SK-N-DZ (cell line): ENCODE measurements at places on chromosomes 6 and 20.

- no peak for DNase-seq
These were observed 5.9 kb upstream of the TUBB2B start for GRCh38 chr6:3233321-3233720.

- DNase-seq: no peak
These were observed 12.5 kb upstream of the THBD start for GRCh38 chr20:23061734-23062561.

DNA sequence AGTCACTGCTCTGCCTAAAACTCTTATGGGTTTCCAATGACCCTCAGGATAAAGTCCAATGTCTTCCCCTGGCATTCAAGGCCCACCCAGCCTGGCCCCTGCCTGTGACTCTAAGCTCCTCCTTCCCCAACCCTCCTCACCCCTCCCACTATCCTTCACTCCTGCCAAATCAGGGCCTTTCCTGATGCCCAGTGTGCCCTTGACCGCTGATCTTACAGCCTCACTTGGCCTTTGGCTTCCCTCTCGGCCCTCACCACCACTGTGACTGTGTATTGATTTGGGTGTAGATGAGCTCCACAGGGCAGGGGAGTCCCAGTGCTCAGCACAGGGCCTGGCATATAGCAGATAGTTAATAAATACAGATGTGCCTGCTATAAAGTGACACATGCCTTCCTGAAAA lies 115.7 kb downstream of the TOX2 start:
- DNase-seq: no peak

GRCh38 chr20:20334489-20334888 lies 33.4 kb upstream of the INSM1 start:
- no peak for DNase-seq

DNA sequence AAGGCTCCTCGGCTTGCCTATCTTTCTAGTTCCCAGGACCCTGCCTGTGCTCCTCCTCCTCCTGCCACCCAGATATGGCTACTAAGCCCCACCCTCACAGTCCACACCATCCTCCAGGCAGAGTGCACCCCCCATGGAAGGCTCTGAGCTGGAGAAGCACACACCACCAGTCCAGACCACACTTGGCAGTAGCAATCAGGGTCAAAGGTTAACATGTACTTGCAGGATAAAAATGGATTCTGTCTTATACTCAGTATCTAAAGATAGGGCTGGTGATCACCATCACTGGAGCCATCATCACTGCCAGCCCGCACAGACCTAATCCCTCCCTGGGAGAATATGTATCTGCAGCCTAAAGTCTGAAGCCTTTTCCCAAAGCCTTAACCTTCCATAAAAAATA lies 83.4 kb downstream of the PRKN start:
- DNase-seq: peak; percentile 13
